ENCODE measurements at places on chromosomes 6 and 20. TPM values are rescaled to one million over a fixed set of nuclear protein-coding genes. Genes with fewer than 3 reads are reported as not detected.

DNA sequence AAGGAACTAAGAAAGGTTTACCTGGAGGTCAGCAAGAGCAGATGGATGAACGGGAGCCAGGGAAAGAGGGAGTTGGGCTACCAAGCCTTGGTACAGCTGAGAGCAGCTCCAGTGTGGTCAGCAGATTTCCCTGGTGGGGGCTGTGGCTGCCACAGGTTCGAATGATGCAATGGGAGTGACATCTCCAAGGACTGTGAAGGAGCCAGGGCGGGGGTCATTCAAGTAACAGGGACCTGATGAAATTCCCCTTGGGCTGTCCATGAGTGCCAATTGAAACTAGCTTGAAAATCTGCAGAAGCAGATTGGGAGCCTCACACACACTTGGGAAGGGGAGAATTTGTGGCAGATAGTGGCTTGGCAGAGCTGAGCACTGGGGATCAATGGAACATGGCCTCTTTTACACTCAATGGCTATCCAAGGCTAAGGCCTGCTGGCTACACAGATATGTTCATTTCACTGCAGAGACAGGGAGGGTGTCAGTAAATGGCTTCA, 247.0 kb upstream of the ECI2 start:
- H3K4me1 ChIP-seq: peaks cover 17% of the 10 kb centered on the region
- no peak overlapping the region for H3K4me3 ChIP-seq
- H3K27ac ChIP-seq: no peak overlapping the region
- no peaks in the 10 kb centered on the region for H3K36me3 ChIP-seq
- DNase-seq: no peak

- no peak overlapping the region for H3K4me3 ChIP-seq
- H3K4me1 ChIP-seq: no peaks in the 10 kb centered on the region
- no peaks in the 10 kb centered on the region for H3K36me3 ChIP-seq
- H3K27ac ChIP-seq: no peak overlapping the region
- H3K27me3 ChIP-seq: no peaks in the 10 kb centered on the region
These were observed 6.6 kb upstream of the SRSF6 start for GRCh38 chr20:43450841-43451799.

DNA sequence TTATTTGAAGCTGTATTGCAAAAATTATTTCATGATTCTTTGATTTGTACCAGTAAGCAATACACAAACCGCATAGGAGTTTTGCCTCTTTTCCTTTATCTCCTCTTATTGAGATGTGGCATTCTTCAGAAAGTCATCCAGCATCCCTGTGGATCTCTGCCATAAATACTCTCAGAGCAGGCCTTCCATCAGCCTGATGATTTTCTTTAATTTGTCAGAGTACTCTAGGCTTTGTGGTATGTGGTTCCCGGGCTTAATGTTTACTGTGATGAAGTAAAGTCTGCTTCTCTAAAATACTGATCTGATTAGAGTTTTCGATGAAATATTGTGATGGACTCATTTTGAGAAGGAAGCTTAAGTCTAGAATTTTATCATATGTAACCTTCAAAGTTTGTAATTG, 31.1 kb upstream of the SLC35D3 start:
- no peaks in the 10 kb centered on the region for H3K36me3 ChIP-seq
- no peaks in the 10 kb centered on the region for H3K27me3 ChIP-seq
- H3K4me1 ChIP-seq: no peaks in the 10 kb centered on the region
- no peak overlapping the region for H3K27ac ChIP-seq

Gene PKHD1
- total RNA-seq: 0.05 TPM

DNA sequence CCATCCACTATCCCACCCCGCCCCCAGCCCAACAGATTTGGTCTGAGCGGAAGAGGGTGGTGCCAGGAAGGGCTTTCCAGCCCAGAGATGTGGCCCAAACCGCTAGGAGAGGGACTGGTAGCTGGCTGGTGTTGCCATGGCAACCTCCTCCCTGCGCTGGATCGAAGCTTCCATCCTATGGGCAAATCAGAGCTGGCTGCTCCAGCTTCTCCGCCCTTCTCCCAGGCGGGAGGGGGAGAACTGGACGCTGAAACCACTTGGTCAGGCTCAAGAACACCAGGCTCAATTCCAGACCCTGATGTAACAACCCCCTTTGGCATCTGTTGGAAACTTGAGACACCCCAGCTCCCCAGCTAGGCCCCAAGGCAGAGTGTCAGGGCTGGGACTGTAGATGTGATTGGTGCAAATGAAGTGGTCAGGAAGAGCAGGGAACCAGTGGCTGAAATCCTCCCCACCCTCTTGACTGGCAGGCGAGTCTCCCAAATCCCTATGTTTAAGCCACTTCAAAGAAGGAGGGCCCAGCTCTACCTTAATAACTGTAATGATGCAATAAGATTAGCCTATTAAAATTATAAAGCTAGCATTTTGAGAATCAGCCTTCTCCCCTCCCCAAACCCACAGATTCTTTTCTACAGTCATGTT, 4.2 kb downstream of the RIMS4 start:
- no peak overlapping the region for H3K4me3 ChIP-seq
- H3K36me3 ChIP-seq: no peaks in the 10 kb centered on the region
- peaks cover 36% of the 10 kb centered on the region for H3K4me1 ChIP-seq
- peak overlapping the region; percentile 26 for H3K27ac ChIP-seq
- peak; percentile 33 for DNase-seq

DNA sequence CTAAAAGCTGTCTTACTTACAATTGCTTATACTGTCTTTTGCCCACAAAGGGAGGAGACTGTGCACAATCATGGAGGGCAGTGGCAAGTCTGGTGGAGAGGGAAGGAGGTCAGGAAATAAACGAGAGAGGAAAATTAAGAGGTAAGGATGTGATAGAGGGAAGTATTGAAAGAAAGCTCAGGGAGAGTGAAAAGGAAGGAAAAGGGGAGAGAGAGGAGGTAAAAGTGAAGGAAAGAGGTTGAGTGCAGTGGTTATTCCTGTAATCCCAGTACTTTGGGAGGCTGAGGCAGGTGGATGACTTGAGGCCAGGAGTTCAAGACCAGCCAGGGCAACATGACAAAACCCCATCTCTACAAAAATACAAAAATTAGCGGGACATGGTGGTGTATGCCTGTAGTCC, 82.7 kb upstream of the EPB41L1 start:
- no peaks in the 10 kb centered on the region for H3K4me1 ChIP-seq
- H3K36me3 ChIP-seq: no peaks in the 10 kb centered on the region

- no peak overlapping the region for H3K27ac ChIP-seq
- no peaks in the 10 kb centered on the region for H3K27me3 ChIP-seq
- no peak overlapping the region for H3K4me3 ChIP-seq
- H3K4me1 ChIP-seq: no peaks in the 10 kb centered on the region
- H3K36me3 ChIP-seq: no peaks in the 10 kb centered on the region
- DNase-seq: peak; percentile 29
These were observed 16.8 kb upstream of the ARFGEF2 start for GRCh38 chr20:48904566-48905296.

All from gastrocnemius medialis (tissue), 4 donors.